ENCODE measurements at places on chromosomes 6 and 20.
A peak's percentile ranks its signal among the peaks of the same experiment; 100 is the strongest.

DNA sequence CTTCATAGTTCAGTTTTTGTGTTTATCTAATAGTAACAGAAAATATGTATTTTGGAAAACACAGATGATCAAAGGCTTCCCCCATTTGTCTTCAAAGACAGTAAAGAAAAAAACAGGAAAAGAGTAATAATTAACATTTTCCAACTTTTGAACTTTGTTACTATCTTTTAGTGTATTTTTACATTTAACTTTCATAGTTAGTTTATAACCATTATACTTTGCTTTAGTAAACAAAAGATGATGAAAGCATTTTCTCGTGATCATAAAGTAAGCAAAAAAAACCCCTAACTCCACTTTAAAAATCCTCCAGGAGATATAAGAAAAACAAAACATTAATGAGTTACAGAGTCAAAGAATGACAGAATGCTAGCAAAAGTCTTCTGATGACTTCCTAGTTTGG, 13.6 kb upstream of the GPRC6A start:
- no peak for DNase-seq

DNA sequence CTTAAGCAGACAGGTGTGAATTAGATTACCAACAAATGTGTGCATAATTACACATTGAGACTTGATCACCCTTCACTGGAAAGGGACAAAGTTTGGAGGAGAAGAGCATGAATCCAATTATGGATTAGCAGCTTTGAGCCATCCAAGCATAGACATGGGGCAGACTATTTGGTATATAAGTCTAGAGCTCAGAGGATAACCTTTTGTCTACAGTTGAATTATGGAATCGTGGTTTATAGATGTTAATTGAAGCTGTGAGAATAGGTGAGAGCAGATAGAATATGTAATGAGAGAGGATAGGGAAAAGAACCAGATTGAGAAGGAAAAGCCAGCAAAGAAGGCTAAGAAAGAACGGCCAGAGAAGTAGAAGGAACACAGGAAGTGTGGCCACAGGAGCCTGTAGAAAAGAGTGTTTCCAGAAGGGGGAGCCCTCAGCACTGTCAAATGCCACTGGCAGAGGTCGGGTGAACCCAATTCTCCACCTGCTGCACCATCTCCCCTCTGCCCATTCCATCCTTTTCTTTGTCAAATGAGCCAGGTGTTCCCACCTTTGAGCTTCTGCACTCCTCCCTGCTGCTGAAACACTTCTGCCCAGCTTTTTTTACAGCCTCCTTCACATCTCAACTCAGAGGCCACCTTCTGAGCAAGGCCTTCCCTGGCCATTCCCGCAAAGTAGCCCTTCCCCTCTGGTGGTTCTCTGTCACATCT, 7.3 kb downstream of the DNTTIP1 start:
- peak; percentile 41 for DNase-seq

GRCh38 chr6:151681433-151682059, 125.9 kb upstream of the ESR1 start:
- no peak for DNase-seq

GRCh38 chr6:42925248-42925857, 3.9 kb upstream of the CNPY3 start:
- no peak for DNase-seq

- DNase-seq, result no peak
Observed at GRCh38 chr20:7355051-7355450, 585.2 kb downstream of the HAO1 start.

DNA sequence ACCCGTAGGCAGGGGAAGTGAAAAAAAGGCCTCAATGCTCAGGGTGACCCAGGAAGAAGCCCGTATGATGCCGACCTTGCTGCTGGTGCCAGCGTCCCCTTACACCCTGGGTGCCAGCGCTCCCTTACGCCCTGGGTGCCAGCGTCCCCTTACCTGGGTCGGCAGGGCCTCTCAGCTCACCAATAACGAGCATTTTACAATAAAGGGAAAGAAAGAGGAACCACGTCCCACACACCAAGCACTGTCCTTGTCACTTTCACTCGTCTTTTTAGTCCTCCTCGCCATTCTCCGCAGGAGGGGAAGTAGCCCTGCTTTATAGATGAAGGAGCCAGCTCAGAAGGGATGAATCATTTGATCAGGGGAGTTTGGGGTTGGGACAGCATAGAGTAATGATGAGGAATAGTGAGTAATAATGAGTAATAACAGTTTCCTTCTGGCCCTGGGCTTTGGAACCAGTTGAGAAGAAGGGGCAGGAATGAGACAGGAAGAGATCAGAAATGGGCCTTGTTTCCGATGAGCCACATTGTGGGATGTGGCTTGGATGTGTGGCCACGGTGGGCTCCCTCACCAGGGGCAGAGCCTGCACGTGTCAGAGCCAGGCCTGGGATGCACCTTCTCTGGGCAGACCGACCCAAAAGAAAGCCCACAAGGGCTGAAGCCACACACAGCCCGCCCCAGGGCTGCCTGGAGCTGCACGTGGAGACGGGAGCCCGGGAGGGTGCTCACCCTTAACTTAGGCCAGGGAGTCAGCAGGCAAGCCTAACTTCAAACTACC, 75.7 kb downstream of the SYNJ2 start:
- no peak for DNase-seq

DNA sequence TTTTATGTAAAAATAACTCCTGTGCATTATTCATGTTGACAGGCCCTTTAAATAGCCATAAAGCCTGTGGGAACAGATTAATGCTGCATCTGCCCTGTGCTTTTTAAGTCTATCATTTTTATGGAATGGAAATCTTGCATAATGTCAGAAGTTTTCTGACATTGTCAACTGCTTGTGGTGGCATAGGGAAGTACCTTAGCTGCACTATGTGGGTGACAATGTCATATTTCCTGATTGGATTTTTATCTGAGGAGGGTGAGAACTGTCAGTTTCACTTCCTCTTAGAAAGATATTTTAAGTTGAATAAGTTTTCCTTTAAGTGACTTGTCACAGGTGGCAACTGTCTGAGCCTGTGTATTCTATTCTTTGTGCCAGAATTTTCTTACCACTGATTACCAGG, 267.9 kb downstream of the PLCB1 start:
- DNase-seq, result no peak

DNA sequence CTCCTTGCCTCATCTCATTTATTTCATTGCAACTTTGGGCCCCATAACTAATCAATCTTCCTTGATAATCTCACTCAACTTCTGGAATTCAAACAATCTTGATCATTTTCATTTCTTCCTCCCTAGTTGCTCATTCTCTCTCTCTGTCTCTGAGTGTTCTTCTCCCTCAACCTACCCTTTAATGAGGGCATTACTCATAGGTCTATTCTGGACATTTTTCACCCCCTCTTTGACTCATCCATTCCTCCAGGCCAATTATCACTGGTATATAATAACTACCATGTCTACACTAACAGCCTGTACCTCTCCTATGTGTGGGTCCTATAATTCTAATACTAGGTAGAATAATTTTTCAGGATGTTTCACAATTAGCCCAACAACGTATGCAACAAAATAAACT, 78.8 kb downstream of the COL21A1 start:
- no peak for DNase-seq

- DNase-seq, result no peak
Observed at GRCh38 chr6:116215414-116215813, 38.5 kb downstream of the TSPYL4 start.

DNA sequence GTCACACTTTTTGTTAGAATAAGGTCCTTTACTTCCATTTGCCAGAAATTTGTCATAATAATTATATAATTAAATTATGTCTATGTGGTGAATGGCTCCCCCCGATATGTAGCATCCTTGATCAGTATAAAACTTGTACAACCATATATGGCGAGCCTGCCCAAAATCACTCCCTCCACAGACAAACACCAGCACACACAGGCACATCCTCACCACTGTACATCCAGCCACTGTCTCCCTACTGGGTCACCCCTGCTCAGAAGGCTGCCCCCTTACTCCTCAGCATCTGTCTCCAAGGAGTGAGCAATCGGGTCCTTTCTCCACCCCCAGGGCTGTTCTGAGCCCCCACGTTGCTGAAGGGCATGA, 87.0 kb upstream of the MYL9 start:
- DNase-seq, result no peak

DNA sequence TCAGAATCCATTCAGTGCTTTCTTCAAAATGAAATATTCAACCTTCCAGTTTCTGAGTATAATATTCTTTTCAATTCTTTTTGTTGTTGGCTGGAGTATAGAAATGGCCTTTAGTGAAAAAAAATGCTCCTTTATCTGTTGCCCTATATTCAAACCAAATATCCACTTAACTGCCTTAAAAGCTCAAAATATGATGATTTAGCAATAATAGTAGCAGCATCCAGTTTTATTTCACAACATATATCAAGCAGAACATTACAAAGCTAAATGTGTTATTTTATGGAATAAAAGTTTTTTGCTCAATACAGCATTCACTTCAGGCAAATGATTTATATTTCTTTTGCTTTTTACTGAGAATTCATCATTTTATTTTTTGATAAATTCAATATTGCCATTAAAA, 322.4 kb upstream of the EYS start:
- DNase-seq, result no peak

- DNase-seq, result no peak
Observed at GRCh38 chr6:98532004-98532403, 302.4 kb upstream of the POU3F2 start.

DNA sequence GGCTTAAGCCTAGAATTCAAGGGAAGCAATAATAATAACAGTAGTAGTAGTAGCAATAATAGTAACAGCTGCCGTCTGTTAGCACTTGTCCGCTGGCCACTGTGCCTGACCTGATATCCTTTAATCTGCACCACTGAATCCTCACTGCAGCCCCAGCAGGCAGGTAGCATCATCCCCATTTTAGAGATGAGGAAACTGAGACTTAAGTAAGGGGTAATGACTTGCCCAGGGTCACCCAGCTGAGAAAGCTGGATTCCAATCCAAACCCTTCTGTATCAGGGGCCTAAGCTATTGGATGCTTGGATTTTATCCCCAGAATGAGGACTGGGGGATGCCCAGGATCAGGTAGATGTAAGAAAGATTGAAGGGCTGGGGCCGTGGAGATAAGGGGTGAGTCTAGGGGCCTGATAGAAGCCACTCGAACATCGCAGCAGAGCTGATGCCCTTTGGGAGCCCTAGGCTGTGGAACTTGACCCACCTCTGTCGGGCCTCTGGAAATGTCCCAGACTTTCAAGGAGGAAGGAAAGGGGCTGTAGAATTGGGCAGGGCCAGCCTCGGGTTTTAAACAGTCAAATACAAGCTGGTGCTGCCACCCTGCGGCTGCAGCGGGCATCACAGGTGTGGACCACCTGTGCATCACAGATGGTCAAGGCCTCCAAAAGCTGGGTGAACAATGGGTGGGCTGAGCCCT, 102.1 kb upstream of the MYL9 start:
- peak; percentile 45 for DNase-seq

- no peak for DNase-seq
Observed at GRCh38 chr20:12318043-12318442, 400.4 kb downstream of the BTBD3 start.

DNA sequence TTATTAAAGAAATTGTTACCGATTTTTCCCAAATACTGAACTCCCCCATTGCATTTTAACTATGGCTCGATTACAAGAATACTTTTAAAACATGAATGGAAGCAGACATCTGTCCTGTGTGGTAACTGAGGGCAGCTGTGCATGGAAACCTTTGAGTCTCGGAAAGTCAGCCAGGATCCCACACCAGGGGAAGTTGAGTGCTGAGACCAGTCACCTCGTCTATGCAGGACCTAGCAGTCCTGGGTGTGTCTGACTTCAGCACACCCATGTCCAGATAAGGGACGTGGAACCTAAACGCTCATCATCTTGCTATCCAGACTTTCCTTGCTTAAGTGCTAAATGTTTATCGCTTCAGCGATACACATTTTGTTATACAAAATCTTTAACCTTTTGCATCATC, 6.1 kb downstream of the RIN2 start:
- no peak for DNase-seq

DNA sequence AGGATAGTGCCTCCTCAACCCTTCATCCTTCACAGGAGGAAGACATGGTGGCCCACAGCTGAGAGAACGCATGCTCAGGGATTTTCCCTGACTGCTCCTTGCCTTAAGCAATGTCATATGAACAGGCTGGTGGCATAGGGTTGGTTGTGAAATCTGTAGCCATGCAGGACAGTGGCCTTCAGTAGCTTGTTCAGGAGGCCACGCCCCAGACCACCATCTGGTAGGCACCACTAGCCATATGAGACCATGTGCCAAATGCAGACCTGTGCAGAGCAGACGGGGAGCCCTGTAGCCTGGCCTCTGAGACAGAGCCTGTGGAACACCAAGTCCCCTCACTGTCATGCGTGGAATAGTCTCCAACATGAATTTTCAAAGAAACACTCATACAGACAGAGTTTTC, 76.5 kb downstream of the ADTRP start:
- DNase-seq, result no peak

DNA sequence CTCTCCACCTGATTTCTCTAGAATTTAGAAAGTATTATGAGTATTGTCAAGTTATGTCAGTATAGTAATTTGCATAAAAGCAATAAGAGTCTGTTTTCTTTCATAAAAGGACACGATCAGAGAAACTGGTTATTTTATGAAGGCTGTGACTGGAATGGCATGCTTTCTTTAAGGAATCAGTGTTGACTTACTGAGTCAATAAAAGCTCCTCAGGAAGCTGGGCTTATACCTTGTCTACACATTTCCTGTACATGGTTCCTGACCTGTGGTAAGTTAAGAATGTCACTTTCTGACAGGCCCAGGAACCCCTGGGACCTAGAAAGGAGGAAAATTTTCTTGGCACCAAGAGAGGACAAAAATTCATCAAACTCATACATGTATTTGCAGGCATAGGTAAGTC, 1224.0 kb upstream of the ADGRB3 start:
- DNase-seq, result no peak

- no peak for DNase-seq
Observed at GRCh38 chr6:167532410-167533288, 207.8 kb downstream of the TTLL2 start.

- DNase-seq, result no peak
Observed at GRCh38 chr6:139588734-139589593, 214.5 kb upstream of the CITED2 start.

- no peak for DNase-seq
Observed at GRCh38 chr6:158185729-158186456, 17.7 kb downstream of the GTF2H5 start.

Data from activated CD4-positive, alpha-beta T cell treated with anti-CD3 and anti-CD28 coated beads for 1 hour (primary cell).